ENCODE measurements at places on chromosomes 6 and 20. TPM values are rescaled to one million over a fixed set of nuclear protein-coding genes. Genes with fewer than 3 reads are reported as not detected.

- ATAC-seq, result no peak
These were observed 19.7 kb downstream of the UBE2V1 start for GRCh38 chr20:50093240-50093639.

GRCh38 chr20:53711333-53712211, 117.9 kb upstream of the ZNF217 start:
- no peak for ATAC-seq

DNA sequence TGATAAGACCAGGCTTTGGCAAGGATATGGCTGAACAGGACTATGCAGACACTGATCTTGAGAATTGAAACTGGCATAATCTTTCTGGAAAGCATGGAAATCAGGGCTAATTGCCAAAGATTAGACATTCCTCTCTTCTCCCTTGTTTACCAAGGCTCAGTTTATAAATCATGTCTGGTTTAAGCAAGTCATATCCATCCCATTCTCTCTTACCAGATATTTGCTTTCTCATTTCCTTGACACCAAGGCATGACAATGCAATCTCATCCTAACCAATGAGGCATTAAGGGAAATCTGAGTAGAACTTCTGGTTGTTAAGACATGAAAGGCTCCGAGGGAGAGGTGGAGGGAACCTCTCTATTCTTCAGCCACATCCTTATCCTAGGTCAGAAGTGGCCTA, 110.3 kb upstream of the CEP85L start:
- no peak for ATAC-seq

TSPO2 gene
- total RNA-seq, result not detected

DNA sequence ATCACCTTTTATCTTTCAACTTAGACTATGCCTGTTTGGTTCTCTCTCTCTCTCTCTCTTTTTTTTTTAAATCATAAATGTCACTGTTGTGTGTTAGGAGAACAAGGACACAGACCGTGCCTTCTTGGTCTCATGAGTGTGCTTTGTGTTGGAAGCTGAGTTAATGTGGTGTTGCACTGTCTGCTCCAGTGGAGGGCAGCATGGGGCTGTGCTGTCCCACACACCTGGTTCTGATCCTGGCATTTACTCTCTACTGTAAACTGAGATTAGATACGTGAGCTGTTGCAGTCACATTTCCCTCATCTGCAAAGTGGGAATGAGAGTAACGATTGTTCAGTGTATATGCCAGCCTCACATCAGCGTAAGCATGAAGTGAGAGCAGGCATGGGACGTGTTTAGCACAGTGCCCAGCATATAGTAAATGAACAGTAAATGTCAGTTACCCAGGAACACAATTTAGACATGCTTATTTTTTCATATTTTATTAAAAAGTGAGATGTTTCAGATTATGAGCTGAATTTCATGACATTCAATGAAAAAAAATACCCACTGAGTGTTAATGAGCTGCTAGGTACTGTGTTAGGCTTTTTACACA, 161.1 kb downstream of the FARS2 start:
- no peak for ATAC-seq

- no peak for ATAC-seq
These were observed 2.1 kb downstream of the FOXP4 start for GRCh38 chr6:41548098-41548840.

SOBP gene
- 8.6 TPM for total RNA-seq

DNA sequence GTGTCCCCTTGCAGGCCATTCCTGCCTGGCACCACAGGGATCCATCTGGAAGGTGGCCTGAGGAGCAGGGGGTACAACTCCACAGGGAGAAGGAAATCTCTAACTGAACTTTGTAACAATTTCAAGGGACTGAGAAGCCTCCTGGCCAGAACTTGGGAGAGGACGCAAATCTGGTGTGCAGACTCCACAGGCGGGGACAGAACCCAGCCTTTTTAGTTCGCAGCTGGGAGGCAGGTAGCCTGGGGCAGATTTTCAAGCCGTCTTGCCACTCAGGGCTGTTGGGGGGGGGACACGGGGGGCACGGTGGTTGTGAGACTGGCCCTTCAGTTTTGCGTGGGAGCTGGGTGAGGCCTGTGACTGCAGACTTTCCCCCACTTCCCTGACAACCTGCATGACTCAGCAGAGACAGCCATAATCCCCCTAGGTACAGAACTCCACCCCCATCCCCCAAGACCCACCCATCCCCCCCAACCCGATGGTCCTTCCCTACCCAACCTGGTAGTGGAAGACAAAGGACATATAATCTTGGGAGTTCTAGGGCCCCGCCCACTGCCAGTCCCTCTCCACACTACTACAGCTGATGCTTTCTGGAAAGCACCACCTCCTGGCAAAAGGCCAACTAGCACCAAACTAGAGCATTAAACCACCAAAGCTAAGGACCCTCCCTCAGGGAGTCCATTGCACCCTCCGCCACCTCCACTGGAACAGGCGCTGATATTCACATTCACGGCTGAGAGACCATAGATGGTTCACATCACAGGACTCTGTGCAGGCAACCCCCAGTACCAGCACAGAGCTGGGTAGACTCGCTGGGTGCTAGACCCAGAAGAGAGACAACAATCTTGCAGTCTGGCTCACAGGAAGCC, 3.0 kb upstream of the HUS1B start:
- no peak for ATAC-seq

DNA sequence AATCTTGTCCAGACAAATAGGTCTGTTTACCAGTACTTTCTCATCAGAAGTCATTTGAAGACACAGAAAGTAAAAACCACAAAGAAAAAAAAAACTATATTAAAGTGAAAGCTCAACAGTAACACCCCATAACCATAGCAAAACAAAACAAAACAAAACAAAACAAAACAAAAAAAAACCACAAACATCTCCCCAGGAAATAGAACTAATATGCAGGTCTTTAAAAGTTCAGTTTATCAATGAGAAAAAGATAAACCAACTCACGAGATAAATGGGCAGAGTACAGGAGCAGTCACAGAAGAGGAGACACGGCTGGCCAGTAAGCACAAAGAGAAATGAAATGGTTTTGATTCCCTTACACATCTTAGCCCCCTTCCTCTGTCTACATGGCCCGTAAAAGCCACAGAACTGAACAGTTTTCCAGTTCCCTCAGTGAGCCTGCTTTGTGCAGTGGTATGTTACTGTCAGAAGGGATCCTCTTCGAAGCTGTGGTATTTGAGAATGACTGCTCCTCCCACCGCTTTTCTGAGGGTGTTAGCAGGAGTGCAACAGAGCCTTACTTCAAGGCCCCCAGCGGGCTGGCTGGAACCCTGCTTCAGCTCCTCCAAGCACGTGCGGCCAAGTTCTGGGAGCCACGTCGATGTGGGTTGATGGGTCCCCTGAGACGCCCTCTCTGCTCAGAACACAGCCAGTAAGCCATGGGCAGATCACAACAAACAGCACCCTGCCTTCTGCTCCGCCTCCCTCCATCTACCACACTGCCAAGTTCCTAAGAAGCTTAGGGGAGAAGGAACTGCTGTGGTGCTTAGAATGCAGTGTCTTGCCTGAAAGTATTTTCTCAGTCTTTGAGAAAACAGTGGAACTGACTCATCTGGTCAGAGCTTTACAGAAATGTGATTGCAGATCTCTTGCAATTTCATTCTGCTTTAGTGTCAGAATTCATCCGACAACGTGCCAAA, 14.0 kb downstream of the UST start:
- ATAC-seq, result peak; percentile 77

DNA sequence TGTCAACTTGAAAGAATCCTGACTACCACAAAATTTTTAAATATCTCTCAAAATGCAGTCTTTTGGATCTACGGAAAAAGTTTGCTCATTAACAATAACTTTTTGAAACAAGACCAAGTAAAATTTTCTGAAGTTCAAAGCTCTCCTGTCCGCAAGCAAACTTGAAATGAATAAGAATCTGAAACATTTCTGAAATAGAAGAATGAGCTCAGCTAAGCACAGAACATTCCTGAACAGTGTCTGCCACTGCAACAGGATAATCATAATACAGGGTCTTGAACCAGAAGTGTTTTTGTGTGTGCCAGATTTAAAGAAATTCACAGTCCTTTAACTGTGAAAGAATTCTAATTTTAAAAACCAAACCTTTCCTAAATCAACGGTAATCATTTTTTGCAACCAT, 49.1 kb upstream of the TASP1 start:
- no peak for ATAC-seq

GRCh38 chr6:113690281-113691259, 166.6 kb upstream of the MARCKS start:
- no peak for ATAC-seq

GRCh38 chr6:52839124-52840055, 1.2 kb downstream of the GSTA5 start:
- ATAC-seq, result peak; percentile 99

GRCh38 chr6:9496837-9497236, 918.0 kb downstream of the TFAP2A start:
- no peak for ATAC-seq

ABHD16B gene
- not detected for total RNA-seq

- ATAC-seq, result no peak
These were observed 8.5 kb downstream of the GCM2 start for GRCh38 chr6:10873374-10873773.

DNA sequence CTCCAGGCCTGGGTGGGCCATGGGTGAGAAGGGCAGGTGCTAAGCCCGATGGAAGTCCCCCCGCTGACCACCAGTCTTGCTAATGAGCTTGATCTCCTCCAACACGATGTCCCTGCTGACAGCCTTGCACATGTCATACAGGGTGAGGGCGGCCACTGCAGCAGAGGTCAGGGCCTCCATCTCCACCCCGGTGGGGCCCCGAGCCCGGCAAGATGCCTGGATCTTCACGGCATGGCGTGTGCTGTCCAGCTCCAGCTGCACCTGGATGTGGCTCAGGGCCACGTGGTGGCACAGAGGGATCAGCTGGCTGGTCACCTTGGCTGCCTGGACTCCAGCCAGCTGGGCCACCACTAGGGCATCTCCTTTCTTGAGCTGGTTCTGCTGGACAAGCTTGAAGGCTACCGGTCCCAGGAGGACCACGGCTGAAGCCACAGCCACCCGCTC, 27.9 kb downstream of the MOCS1 start:
- no peak for ATAC-seq

DNA sequence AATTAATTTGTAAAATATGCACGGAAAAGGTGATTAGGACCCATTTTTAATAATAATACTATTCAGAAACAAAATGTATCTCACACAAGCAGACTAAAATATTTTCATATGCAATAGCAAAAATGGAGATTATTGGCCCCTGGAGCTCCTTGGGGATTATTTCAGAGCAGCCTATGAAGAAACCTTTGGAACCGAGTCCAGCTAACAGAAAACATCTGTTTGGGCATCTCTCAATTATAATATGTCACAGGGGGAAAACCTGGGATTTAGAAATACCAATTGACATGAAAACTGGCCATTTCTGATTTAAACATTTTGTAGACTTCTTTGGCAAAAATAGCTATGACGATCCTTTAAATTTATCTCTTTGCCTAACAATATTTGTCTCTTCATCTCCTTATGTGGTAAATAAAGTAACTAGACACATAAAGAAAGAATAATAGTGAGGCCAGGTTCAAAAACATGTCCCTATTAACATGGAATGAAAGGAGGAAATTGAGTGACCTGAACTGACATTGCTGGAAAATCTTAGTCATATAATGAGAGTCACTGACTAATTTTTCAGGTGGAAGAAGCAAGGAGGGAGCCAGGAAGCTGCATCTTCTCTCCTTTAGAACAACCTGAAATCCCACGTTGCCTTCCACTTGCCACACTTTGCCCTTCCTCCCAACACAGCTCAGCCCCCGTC, 199.0 kb downstream of the SOD2 start:
- no peak for ATAC-seq

DNA sequence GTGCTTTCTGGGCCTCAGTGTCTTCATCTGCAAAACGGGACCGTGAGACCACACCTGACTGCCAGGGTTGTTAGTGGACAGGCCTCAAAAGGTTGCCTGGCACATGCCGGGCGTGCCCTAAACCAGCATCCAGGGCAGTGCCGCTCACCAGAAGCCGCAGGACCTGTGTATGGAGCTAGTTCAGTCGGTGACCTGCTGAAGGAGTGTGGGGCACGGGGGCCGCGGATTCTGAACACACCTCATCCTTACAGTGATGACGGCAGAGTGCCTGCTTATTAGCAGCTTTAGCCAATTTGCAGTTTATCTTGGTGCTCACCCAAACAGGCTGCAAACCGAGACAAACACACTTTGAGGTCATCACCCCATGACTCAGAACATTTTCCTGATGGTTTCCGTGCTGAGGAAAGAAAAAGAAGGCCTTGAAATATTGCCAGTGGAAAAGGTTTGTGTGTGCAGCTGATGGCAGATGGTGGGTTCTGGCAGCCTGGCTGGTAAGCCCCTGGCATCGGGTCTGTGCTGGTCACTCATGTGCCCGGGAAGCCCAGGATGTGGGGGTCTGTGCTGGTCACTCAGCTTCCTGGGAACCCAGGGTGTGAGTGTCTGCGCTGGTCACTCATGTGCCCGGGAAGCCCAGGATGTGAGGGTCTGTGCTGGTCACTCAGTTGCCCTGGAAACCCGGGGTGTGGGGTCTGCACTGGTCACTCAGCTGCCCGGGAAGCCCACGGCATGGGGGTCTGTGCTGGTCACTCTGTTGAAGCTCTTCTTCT, 153.8 kb downstream of the ERMARD start:
- ATAC-seq, result peak; percentile 85

ESR1 gene
- total RNA-seq, result 0.81 TPM

DNA sequence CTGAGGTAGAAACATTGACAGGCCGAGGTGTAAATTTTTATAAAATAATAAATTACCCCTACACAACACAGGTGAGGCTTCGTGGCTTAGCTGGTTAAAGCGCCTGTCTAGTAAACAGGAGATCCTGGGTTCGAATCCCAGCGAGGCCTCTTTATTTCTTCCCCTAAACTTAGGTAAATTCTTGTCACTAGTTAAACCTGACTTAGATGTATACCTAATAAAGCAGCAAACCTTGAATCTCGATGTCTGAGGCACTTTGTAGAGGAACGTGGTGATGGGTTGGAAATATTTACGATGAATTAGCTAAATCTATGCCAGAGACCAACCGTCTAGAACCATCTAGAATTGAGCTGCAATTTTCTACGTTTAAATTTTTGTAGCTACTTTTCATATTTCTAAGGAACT, 185.6 kb downstream of the OR2B2 start:
- ATAC-seq, result no peak

- ATAC-seq, result no peak
These were observed 542.0 kb upstream of the MARCKS start for GRCh38 chr6:113315165-113315564.

CGAS gene
- total RNA-seq, result not detected

CYP21A2 gene
- total RNA-seq, result 0.60 TPM

PTPRA gene
- total RNA-seq, result 72.0 TPM

ADAM33 gene
- 0.25 TPM for total RNA-seq

DNA sequence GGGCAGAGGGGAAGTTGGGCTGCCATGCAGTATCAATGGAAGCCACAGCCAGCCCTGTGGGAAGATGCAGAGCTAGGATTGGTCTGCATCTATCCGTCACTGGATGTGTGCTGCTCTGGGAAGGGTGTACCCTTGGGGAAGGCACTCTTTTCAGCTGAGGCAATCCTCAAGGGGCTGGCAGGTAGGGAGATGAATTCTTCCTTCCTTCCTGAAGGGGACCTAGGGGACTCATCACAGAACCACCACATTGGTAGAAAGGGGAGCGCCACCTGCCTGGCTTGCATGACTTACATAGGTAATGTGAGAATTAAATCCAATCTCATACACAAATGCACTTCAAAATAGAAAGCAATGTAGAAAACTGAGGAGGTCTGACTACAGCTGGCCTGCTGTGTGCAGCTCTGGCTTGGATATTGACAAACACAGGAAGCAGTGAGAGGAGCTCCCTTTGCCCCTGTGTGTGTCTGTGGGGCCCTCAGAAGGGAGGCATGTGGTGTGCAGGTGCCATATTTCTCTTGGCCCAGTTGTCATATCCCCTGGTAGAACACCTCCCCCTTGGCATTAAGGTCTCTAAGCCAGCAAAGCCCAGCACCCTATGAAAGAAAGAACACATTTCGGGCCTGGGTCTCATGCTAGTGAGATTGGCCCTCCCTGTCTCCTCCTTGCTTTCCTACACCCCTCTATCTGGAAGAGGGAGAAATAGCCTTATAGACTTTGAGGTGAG, 260.3 kb upstream of the MOCS1 start:
- ATAC-seq, result no peak

TUBB2B gene
- total RNA-seq, result 1,581 TPM
